ENCODE measurements at places on chromosomes 4 and X.

GRCh38 chr4:16226816-16227461 lies 668 bp upstream of the TAPT1 start:
- DNase-seq, result no peak

GRCh38 chr4:119536572-119537528 lies 91.8 kb downstream of the PDE5A start:
- no peak for DNase-seq

DNA sequence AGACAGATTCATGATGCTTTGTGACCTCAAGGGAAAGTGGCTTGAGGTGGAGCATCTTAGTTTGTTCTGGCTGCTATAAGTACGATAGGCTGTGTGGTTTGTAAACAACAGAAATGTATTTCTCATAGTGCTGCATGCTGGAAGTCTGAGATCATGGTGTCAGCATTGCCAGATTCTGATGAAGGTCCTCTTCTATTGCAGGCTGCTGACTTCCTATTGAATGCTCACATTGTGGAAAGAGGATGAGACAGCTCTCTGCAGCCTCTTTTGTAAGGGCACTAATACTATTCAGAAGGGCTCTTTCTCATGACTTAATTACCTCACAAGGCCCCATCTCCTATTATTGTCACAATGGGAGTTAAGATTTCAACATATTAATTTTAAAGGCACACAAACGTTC lies 1674.0 kb upstream of the PCDH7 start:
- DNase-seq, result peak; percentile 22

DNA sequence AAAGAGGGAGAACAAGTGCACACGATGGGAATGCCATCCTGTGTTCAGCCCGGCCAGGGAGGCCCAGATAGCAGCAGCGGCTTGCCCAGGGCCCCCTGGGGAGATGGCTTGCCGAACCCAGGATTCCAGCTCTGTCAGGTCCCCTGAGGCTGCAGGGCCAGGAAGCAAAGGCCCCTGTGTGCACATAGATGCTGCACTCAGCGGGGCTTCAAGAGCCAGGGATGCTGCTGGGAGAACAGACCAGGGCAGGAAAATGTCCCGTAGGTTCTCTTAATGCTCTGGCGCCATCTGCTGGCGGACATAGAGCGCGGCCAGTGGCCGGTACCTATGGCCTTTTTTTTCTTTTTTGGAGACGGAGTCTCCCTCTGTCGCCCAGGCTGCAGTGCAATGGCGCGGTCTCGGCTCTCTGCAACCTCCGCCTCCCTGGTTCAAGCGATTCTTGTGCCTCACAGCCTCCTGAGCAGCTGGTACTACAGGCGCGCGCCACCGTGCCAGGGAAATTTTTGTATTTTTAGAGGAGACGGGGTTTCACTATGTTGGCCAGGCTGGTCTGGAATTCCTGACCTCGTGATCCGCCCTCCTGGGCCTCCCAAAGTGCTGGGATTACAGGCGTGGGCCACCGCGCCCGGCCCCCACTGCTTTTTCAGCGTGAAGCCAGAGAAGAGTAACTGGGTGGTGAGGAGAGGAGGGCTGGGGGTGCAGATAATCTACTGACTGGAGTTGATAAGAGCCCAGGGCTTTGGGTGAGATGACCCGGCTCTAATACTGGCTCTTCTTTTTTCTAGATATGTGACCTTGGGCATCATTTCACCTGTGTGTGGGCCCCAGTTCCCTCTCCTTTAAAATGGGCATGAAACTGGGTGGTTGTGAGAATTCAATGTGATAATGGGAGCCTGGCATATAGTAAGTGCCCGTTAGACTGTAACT lies 22.5 kb downstream of the MED28 start:
- no peak for DNase-seq

GRCh38 chr4:92264163-92264562 lies 39.6 kb upstream of the GRID2 start:
- DNase-seq, result no peak

DNA sequence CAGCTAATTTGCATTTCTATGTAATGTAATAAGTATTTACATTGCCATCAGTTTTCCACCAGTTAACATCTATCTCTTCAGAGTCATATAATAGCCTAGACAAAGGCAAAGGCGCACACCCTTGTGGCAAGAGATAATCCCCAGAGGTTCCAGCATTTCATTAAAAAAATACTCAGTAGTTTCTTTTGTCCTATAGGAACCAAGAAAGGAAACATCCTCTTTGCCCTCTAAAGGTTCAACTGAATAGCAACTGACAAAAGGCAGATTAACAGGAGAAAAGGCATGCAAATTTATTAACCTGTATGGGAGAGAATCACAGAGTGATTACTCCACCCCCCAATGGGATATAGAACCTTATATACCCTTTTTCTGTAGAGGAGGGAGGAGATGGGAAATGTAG lies 48.4 kb downstream of the MAGEB17 start:
- no peak for DNase-seq

DNA sequence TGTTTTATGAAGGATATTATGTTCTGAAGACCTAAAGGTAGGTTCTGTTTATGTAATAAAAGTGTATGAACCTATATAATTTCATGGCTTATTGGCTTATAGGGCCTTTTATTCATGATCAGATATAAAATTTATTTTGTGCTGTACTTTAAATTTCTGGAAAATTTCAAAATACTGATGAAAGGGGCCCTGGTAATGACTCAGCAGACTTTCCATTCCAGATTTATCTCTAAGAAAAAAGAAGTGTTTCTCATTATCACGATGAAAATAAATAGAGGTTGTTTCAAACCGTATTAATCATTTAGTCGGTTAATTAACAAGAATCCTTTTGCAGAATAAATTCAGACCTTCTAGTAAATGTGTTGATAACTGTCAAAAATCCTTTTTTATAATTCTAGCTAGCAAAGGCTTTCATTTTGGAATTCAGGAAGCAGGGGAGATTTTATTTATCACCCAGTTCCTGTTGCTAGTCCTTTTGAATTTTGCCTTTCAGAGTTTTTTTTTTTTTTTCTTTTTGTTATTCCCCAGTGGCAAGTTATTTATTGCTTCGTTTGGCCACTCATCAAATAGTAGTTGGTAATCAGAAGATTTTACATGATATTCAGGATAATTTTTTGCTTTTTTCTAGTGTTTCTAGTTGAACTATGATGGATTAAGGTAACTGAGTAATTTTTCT lies 5.4 kb upstream of the TAPT1 start:
- no peak for DNase-seq

- no peak for DNase-seq
These were observed 13.9 kb downstream of the ALB start for GRCh38 chr4:73417973-73418372.

GRCh38 chrX:124086411-124086810 lies 124.9 kb downstream of the STAG2 start:
- DNase-seq, result no peak

DNA sequence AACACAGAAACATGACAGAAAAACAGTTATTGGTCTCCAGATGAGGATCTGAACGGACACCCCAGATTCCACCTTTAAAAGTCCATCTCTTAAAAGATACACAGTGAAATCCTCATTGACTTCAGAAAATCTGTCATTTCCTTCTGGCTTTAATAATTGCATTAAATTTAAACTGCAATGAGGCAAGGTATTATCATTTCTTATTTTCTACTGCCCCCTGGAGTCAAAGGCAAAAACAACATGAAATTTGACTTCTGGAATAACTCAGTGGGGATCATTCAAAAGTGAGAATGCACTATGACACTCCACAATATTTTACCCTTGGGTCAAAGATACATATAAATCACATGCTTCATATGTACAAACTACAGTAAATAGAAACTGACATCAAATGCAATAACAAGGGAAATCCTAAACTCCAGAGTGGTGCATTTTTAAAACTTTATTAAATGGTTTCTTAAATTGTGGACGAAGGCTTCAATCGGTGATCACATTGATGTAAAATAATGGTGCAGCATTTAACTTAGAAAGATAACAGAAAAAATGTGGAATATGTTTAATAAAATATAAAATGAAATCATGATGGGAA lies 56.4 kb upstream of the SPANXN1 start:
- no peak for DNase-seq

DNA sequence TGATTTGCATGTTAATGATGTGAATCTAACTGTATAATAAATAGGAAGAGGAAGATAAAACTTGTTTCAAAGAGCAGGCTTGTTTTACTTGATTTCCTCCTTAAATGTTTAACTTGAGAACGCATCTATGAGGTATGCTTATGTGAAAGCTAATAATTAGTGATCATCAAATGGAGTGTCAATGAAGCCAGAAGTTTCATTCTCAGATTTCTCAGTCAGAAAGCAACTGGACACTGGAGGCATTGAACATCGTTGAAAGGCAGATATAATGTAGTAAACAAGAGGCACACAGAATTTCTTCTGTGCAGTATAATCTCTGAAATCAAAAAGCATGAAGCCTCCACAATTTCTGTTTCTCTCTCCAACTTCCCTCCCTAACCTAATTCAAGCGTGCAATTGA lies 672.9 kb downstream of the ADGRL3 start:
- DNase-seq, result no peak

- no peak for DNase-seq
These were observed 28.8 kb upstream of the CFAP47 start for GRCh38 chrX:35890699-35891098.

DNA sequence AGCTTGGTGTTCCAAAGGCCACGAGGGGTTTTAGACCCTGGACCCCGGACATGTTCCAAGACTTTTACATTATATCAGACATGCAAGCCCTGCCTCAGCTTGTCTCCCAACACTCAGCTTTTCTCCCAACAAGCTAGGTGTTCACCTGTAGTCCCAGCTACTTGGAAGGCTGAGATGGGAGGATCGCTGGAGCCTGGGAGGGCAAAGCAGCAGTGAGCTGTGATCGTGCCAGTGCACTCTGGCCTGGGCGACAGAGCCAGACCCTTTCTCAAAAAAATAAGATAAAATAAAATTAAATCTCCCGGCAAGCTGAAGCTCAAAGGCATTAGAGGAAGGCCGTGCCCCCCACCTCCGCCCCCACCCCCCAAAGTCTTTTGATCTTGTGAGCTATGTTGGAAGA lies 13.7 kb downstream of the CTAG1A start:
- DNase-seq, result no peak

- no peak for DNase-seq
These were observed 345.1 kb upstream of the TACR3 start for GRCh38 chr4:104064646-104065577.
